Non-pigmented ciliary epithelial cell (primary cell): ENCODE measurements at places on chromosomes 2 and 18.

DNA sequence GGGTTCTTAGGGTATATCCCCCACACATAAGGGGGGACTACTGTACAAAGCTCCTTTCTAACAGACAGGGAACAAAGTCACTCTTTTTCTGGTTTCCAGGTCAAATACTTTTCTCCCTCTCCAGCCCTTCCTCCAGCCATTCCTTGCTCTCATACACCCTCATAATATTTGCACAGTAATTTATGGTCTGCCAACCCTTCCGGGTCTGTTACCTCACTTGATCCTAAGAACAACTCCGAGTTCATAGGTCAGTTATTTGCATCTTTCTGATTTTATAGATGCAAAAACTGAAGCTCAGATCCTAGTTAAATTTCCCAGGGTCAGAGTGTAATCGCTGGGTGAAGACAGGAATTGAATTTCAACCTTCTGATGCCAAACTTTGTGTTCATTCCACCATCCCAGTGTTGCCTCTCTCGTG is 14.8 kb upstream of the MATN3 start:
- no peak for DNase-seq

- no peak for DNase-seq
Observed at GRCh38 chr18:56517196-56517595, 121.2 kb downstream of the TXNL1 start.

GRCh38 chr2:220504938-220505503 is 877.6 kb downstream of the SLC4A3 start:
- DNase-seq = no peak

DNA sequence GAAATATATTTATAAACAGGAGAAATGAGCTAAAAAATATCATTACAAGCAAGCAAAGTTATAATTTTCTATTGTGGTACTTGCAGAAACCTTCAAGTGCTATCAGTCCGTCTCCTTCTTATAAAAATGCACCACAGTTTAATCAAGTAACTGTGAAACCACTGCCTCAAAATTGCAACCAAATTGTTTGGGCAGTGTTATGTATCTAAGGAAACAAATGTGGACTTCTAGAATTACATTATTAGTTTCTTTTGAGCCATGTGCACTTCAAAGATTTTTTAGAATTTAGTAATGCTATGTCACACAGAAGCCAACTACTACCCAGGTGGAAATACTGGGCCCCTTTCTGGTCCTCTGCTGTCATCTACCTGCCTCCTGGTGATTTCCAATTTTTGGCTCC is 495.6 kb downstream of the NYAP2 start:
- no peak for DNase-seq

DNA sequence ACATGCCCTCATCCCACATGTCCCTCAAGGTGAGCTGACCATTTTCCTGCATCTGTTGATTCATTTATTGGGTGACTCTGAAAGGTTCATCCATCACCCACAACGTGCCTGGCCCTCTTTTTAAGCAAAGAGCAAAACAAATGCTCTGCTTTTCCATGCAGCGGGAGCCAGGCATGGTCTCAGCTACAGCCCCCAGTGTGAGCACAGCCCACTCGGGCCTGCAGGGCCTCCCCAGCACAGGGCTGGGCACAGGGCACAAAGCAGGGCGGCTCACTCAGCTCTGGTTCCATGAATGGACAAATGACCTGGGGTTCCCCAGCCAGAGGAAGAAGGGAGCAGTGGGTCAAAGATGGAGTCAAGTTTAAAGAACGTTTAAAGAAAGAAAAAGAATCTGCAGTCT is 24.1 kb upstream of the OTOS start:
- no peak for DNase-seq

GRCh38 chr2:36163520-36164254 is 191.9 kb upstream of the CRIM1 start:
- DNase-seq = no peak

- peak; percentile 45 for DNase-seq
Observed at GRCh38 chr2:7825591-7826312, 856.1 kb upstream of the ID2 start.

DNA sequence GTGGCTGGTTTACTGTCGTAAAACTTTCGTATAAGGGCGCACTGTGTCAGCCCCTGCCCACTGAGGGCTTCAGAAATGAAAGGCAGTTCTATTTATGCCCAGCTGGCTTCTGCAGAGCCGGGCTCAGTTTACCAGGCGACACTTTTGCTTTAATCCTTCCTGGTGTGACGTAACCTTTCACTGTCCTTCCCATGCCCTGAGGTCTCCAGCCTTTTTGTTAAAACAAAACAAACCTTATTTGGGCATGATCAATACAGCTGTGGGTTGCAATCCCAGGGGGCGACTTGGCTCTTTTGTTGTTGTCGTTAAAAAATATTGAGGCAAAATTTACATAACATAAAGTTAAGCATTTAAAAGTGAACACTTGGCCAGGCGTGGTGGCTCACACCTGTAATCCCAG is 85.3 kb downstream of the AGAP1 start:
- DNase-seq = no peak

DNA sequence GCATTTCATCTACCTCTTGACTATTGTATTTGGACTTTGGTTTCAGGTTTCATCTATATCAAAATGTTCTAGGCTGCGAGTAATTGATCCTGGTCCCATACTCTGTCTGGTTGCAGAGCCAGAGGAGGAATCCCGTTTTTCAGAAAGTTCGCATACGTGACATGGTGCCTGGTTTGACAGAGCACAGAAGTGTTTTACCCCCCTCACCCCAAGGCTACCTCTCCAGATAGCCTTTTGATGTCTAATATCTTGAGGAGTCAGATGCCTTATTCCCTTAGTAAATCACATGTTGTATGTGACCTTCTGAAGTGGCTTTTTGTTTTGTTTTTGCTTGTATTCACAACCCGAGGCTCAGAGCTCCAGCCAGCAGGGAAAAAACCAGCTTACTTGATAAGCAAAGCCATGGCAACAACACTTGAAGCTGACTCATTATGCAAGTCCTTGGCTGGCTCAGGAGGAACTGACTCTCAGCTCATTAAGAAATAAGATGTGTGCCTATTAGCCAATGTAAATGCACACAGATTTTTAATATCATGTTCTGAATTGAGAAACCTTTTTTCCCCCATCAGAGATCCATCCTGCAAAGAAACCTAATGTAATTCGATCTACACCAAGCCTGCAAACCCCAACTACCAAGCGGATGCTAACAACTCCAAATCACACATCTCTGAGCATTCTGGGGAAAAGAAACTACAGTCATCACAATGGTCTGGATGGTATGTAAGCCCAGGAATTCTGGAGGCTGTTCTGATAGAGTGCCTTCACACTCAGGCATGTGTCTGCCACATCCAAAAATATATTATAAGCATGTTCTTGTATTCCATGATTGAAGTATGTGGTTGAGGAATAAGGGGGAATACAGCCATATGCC is 41.4 kb downstream of the OXER1 start:
- DNase-seq = peak; percentile 78

GRCh38 chr2:186440506-186440905 is 45.6 kb upstream of the ZC3H15 start:
- no peak for DNase-seq

- no peak for DNase-seq
Observed at GRCh38 chr2:101330253-101330933, 21.9 kb upstream of the RNF149 start.

- no peak for DNase-seq
Observed at GRCh38 chr2:30239308-30239985, 8.1 kb downstream of the LBH start.

DNA sequence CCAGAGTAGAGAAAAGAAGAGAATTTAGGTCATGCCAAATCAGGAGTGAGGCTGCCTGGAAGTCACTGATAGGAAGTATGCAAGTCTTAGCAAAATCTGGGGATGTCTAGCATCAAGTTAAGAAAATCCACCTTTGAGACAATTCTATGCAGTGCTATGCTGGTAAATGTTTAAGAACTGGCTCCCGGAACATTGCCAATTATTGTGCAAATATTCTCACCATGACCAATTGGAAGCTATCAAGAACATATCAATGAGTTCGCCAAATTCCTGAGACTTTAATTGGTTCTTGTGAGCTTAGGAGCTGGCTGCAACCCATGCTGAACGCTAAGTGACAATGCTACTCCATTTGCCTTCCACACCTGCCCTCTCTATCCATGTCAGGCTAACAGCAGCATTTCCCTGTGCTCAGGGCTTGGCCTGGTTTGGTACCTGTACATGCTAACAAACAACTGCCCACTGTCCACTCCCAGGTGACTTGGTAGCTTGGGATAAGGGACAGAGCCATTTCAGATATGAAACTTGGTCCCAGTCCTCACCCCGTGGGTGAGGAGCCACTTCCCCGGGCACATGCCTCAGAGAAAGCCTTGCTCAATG is 172.9 kb upstream of the KLHL29 start:
- no peak for DNase-seq

GRCh38 chr2:188449971-188450370 is 158.3 kb downstream of the GULP1 start:
- DNase-seq = no peak

GRCh38 chr2:141055531-141055930 is 1075.3 kb downstream of the LRP1B start:
- DNase-seq = peak; percentile 61

DNA sequence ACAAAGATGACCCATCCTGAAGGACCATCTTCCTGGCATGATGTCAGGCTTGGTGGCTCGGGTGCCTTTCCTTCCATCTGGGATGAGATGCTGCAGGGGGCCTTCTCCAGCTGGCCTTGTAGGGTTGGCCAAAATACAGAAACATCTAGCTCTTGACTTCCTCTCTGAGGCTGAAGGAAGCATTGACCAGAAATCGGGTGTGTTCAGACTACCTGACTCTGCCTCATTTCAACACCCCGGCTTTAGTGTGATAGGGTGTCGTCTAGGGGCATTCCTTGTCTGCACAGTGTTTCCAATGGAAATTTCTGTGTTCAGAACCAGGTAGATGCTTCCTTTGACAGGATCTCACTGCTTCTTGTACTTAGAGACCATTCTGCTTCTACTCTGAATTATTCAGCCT is 115.7 kb upstream of the SPRED2 start:
- no peak for DNase-seq

GRCh38 chr2:210072922-210073509 is 70.6 kb downstream of the RPE start:
- peak; percentile 26 for DNase-seq

DNA sequence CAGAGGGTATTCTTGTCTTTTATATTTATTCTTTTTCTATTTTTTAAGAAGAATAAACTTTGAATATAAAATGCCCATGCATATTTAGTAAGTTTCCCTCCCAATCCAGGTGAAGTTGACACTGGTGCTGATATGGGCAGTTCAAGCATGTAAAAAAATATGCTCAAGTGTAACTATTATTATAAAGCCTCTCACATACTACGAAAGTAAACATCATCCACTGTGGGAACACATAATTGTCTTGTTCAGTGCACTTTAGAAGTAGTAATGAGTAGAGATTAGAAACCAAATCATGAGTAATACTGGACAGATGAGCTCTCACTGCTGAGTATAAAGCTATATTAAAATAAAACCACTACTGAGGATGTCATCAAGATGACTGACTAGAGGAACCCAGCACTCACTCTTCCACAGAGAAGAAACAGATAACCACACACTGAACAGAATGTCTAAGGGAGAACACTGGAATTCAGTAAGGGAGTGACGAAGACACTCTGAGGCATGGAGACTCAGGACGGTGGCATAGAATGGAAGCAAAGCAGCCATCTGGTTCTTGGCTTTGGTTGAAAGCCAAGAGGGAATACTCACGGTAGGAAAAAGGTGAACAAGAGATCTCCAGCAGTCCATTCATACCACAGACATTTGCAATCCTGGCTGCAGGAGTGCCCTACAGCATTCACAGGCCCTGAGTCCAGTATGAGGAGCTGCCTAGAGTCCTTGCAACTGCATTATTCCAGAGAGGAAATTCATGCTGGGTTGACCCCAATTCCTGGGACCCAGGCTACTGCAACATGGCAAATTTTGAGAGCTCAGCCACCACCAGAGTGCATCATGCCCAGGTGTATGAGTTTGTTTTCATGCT is 9.5 kb upstream of the FAM110C start:
- no peak for DNase-seq

GRCh38 chr2:53765767-53766166 is 1.8 kb upstream of the CHAC2 start:
- DNase-seq = no peak

- no peak for DNase-seq
Observed at GRCh38 chr18:78418379-78418778, 561.2 kb upstream of the SALL3 start.

GRCh38 chr2:175282300-175282699 is 100.8 kb upstream of the ATP5MC3 start:
- DNase-seq = no peak

DNA sequence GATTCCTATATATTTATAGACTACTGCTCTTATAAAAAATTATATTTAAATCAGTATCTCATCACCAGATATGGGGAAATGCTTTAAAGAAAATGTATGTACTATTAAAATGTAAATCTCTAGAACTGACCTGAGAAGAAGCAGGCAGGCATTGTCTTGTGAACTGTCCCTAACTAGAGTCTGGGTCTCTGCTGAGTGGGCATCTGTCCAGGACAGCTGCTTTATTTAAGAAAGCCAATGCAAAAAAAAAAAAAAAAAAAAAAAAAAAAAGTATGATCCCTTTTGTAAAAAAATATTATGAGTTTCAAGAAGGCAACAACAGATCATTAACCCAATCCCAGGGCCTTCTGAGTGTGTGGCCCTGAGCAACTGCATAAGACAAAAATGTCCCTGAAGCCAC is 66.0 kb downstream of the PAX3 start:
- no peak for DNase-seq

GRCh38 chr2:17052001-17052400 is 386.4 kb upstream of the CYRIA start:
- DNase-seq = no peak

DNA sequence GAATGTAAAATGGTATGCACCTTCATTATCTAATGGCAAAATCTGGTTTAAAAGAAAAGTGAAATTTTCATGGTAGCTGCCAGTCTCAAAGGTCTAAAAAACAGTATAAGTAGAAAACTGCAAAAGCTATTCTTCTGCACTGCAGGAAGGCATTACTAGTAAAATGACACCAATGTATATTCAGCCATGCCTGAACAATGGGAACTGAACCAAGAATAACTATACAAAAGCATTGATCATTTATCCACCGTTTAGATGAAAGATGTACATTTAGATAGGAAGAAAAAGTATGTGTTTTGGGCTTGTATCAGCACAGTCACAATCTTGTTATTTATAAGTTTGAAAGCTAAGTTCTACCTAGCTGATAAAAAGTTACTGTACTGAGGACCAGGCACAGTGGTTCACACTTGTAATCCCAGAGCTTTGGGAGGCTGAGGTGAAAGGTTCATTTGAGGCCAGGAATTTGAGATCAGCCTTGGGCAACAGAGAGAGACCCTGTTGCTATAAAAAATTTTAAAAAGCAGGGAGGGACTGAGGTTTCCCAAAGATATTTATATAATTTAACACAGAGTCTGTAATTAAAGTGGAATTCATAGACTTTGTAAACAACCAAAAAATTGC is 163.1 kb upstream of the WDSUB1 start:
- DNase-seq = no peak

- DNase-seq = no peak
Observed at GRCh38 chr18:22188559-22189267, 19.3 kb downstream of the GATA6 start.

GRCh38 chr2:160837416-160837815 is 322.8 kb upstream of the TANK start:
- DNase-seq = no peak

- DNase-seq = peak; percentile 45
Observed at GRCh38 chr2:219736209-219736608, 108.8 kb downstream of the SLC4A3 start.

GRCh38 chr2:140654565-140654964 is 1476.3 kb downstream of the LRP1B start:
- DNase-seq = no peak
